ENCODE measurements at places on chromosomes 2 and 18. TPM values are rescaled to one million over a fixed set of nuclear protein-coding genes. Genes with fewer than 3 reads are reported as not detected.

DNA sequence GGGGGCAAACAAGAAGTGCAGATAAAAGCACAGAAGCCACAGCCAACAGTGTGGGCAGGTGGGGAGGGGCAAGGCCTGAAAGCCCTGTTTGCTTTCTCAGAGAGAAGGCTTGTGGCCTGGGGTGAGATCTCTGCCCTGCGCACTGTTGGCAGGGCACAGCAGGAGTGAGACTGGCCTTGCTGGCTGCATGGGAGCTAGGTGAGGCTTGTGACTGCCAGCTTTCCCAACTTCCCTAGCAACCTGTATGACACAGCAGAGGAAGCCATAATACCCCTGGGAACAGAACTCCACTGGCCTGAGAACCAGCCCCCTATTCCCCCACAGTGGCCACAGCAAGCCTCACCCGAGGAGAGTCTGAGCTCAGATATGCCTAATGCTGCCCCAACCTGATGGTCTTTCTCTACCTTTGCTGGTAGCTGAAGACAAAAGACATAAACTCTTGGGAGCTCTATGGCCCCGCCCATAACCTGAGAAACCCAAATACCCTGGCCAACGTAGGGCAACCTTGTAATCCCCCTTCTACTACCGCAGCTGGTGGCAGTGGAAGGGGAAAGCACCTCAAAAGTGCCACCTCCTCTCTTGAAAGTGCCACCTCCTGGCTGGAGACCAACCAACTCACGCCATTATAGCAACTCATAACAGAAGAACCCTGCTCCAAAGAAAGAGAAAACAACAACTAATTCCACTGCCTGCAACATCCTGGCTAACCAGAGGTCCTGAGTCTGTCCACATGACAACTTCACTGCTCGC, 44.4 kb downstream of the LCT start:
- no peak for DNase-seq

DNA sequence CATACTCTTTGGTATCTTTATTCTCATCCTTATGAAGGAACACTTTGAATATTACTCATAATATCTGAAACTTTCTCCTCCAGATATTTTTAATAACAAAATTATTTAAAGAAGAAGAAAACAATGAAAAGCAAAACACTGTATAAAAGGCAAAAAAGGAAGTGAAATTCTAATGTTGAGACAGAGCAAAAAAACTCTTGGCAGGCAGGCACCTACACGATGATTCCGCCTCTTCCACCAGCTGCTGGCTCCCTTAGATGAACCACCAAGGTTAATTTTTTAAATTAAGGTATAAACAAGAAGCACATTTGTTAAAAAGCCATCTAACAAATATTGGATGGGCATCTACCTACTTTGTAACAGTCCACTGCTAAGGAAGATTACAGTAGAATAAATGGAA, 434.7 kb downstream of the EPHA4 start:
- no peak for DNase-seq

- DNase-seq = peak; percentile 86
Observed at GRCh38 chr2:237904831-237905599, 45.6 kb downstream of the RAMP1 start.

GRCh38 chr2:233125455-233126065, 65.4 kb downstream of the INPP5D start:
- no peak for DNase-seq

DNA sequence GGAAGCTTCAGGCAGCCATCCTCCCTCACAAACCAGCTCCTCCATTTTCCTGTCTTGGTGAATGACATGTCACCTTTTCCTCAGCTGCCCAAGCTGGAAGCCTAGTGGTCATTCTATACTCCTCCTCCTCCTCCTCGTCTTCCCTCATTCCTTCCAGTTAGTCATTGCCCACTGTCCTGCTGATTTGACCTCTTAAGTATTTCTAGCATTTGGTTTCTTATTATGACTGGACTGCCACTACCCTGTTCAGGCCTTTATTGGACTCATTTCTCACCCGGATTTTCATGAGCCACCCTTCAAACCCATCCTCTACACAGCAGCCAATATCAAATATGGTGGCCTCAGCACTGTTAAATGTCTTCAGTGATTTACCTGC, 21.9 kb upstream of the MGAT5 start:
- DNase-seq = no peak

- DNase-seq = no peak
Observed at GRCh38 chr18:76502551-76502950, 7.5 kb upstream of the ZNF516 start.

DNA sequence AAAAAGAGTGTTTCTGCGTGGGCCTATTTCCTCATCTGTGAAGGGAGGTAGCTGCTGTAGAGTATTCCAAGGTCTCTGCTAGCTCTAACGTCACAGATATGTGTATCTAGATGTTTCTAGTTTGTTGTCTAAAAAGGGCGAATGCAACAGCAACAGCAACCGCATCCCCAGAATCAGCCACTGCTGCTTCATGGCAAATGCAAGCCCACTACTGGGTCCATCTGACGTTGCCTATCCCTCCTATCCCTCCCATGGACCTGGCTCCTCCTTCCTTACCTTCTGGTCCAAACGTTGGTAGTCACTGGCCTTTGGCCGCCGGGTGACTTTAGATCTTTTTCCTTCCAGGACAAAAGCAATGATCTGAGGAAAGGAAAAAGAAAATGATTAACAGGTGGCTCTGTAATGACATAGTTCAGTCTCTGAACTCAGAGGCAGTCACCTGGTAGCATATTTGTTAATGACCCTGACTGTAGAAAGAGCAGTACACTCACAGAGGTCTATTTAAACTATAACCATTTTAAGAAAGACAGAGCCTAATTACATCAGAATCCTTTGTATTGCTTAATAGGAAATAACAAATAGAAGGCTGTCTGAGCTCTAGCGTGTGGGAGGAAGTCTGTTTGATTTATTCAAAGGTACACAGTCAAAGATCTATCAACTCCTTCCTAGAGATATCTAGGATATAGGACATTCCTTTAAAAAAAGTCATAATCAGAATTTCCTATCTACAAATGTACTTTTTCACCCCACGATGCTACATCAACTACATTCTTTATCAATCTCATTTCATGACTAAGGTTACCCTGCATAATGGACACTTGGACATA, 2.9 kb downstream of the TGOLN2 start:
- no peak for DNase-seq

The MRO gene
- 0.19 TPM for polyA plus RNA-seq

The ACKR3 gene
- polyA plus RNA-seq = 12.8 TPM

The MPV17 gene
- polyA plus RNA-seq = 134 TPM

The MCEE gene
- 27.3 TPM for polyA plus RNA-seq

The NEU4 gene
- 0.07 TPM for polyA plus RNA-seq
